ENCODE measurements at places on chromosomes 12 and 14. TPM values are rescaled to one million over a fixed set of nuclear protein-coding genes. Genes with fewer than 3 reads are reported as not detected.

DNA sequence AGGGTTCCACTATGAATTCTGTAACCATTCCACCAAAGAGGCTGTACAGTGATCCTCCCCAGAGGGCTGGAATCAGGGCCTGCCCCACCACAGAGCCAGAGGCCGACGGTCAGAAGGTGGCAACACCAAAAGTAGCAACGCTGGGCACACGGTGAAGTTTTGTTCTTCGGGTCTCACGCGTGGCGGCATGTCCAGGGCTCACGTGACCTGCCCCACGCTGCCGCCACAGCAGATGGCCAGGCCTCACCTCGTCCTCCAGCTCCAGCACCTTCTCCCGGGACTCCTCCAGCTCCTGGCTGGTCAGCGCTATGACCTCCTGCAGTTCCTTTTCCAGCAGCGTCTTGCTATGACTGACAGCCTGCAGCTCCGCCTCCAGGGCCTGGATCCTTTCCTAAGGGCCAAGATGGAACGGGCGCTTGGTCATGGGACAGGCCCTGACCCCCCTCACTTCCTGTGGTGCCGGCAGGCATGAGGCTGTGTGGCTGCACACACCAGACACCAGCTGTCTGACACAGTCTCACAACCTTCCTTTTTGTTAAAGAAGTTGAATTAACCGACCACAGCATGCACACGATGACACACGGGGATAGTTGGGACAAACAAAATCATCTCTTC, 22.4 kb upstream of the ANKLE2 start:
- peaks cover 17% of the 10 kb centered on the region for H3K4me1 ChIP-seq
- no peak for DNase-seq
- H3K27me3 ChIP-seq: no peaks in the 10 kb centered on the region
- peaks cover 11% of the 10 kb centered on the region for H3K36me3 ChIP-seq
- no peak overlapping the region for H3K4me3 ChIP-seq
- no peak overlapping the region for H3K27ac ChIP-seq

DNA sequence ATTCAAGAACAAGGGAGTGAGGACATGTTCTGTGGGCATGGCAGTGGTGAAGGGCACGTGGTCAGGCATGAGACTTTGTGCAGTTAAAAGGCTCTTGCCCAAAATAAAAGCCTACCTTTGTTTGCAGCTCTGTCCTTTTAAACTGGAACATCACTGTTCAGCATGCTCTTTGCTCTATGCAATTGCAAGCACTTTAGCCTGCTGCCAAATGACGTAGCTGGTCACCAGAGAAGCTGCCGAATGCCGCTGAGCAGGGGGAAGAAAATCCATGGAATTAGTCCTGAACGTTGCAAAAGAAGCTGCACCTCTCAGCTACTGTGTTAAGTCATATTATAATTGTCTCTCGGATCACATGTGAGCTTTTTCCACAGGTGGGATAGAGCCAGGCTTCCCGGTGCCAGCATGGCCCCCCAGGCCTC, 176.3 kb upstream of the DIO2 start:
- H3K27ac ChIP-seq: no peak overlapping the region
- H3K4me1 ChIP-seq: no peaks in the 10 kb centered on the region
- no peaks in the 10 kb centered on the region for H3K27me3 ChIP-seq
- no peak overlapping the region for H3K4me3 ChIP-seq

GRCh38 chr12:67969134-67969802, 20.0 kb upstream of the IFNG-AS1 start:
- no peaks in the 10 kb centered on the region for H3K4me1 ChIP-seq
- no peak overlapping the region for H3K27ac ChIP-seq
- peaks cover 6% of the 10 kb centered on the region for H3K36me3 ChIP-seq

DNA sequence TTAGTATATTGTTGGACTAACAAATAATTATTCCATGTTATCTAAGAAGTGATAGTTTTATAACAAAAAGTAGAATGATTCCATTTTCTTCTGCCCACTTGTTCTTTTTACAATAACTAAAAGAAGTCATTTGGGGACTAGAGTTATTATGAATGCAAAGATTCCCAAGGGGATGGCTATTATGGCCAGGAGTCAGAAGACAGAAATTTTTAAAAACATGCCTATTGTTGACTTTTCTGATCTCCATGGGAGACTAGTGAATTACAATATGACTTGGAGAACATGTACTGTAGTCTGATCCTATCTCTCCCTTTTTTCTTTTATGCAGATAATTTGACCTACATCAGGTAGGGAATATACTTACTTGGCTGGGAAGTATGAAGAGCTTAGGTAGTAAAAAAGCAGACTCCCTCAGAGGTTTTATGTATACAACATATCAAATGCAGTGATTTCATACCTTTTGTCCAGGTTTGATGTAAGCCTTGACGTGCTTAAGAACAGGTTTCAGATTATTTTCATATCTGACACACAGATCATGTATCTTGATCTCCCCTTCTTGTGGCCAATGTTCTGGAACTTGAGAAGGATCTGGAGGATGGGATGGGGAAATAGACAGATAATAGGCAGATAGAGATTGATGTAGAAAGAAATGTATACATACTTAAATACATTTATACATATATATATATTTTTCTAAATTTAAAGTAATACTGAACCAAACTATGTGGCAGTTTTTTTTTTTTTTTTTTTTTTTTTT, 41.0 kb upstream of the KCNJ8 start:
- no peaks in the 10 kb centered on the region for H3K4me1 ChIP-seq
- H3K27me3 ChIP-seq: no peaks in the 10 kb centered on the region
- H3K27ac ChIP-seq: no peak overlapping the region
- DNase-seq: no peak
- H3K36me3 ChIP-seq: no peaks in the 10 kb centered on the region

GRCh38 chr12:13022851-13023271, 21.3 kb upstream of the FAM234B start:
- H3K4me1 ChIP-seq: no peaks in the 10 kb centered on the region
- H3K36me3 ChIP-seq: no peaks in the 10 kb centered on the region
- no peak overlapping the region for H3K4me3 ChIP-seq

DNA sequence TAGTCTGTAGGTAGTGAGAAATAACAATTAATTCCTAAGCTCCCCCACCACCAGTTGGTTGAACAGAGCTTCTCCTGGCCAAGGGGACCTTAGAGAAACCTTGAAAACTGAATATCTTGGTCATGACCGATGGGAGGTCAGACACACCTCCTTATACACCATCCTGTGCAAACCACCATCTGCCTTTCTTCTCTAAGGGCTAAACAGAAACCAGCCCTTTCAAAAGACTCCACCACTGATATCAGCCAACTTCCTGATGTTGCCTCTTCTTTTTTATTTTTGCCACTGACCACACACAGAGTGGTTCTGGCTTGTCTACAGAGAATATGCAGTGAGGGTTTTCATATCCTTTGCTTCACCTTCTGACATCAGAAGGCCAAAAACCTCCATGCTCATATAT, 977.7 kb upstream of the SEL1L start:
- DNase-seq: no peak
- no peaks in the 10 kb centered on the region for H3K27me3 ChIP-seq
- no peaks in the 10 kb centered on the region for H3K4me1 ChIP-seq
- no peaks in the 10 kb centered on the region for H3K36me3 ChIP-seq
- H3K27ac ChIP-seq: no peak overlapping the region

GRCh38 chr14:101408077-101408831, 153.0 kb upstream of the DIO3 start:
- no peak overlapping the region for H3K4me3 ChIP-seq
- H3K4me1 ChIP-seq: no peaks in the 10 kb centered on the region
- peaks cover 29% of the 10 kb centered on the region for H3K27me3 ChIP-seq
- H3K27ac ChIP-seq: no peak overlapping the region

DNA sequence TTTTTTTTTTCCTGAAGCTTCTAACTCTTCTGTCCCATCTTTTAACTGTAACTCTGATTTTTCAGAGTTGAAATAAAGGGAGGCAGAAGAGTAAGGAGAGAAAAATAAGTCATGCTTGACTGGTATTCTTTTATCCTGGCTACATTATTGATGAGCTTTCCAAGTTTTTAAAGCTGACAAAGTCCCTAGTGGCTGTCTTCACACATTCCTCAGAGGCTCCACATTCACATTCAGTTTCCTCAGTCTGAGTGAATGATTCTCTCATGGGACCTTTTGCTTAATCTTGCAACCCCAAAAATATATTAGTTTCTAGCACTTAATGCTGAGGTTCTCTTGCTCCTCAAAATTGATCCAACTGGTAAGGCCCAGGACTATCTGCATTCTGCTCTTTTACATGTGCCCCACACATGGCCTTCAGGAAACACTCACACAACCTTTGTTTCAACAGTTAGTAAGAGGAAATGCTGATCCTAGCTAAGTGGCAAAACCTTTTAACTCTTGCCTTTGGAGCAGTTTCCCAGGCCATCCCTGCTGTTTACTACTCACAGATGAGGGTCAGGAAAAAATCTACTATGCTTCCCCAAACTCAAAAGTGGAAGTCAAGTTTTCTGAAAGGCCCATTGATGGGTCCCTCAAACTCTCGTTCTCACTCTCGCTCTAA, 61.7 kb upstream of the SLC6A15 start:
- H3K36me3 ChIP-seq: no peaks in the 10 kb centered on the region
- H3K27ac ChIP-seq: no peak overlapping the region
- no peaks in the 10 kb centered on the region for H3K4me1 ChIP-seq

- no peak for DNase-seq
- no peaks in the 10 kb centered on the region for H3K4me1 ChIP-seq
- no peak overlapping the region for H3K27ac ChIP-seq
- no peak overlapping the region for H3K4me3 ChIP-seq
- H3K27me3 ChIP-seq: peaks cover 35% of the 10 kb centered on the region
Observed at GRCh38 chr14:95039259-95039992, 117.9 kb downstream of the DICER1 start.

GRCh38 chr12:54189198-54189539, 384 bp upstream of the SMUG1 start:
- peaks cover 28% of the 10 kb centered on the region for H3K27me3 ChIP-seq
- H3K4me3 ChIP-seq: peak overlapping the region; percentile 78
- no peak for DNase-seq
- H3K36me3 ChIP-seq: no peaks in the 10 kb centered on the region
- peak overlapping the region; percentile 41 for H3K27ac ChIP-seq

TMEM30B gene
- 0.81 TPM for total RNA-seq

ERP27 gene
- total RNA-seq: 3.2 TPM

DNA sequence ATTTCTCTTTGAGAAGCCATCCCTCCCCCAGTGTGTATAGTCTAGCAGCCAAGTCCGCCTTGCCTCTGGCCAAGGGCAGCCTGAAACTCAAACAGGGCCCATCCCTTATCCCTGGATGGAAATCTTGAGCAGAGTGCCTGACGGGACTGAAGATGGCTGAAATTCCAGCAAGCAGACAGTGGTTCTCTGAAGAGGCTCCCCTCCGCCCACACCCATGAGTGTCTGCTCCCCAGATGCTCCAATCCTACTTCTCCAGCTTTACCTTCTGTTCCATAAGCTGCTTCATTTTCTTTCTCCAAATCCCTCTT, 396.2 kb downstream of the NUAK1 start:
- peaks cover 6% of the 10 kb centered on the region for H3K4me1 ChIP-seq
- H3K36me3 ChIP-seq: no peaks in the 10 kb centered on the region
- no peak overlapping the region for H3K27ac ChIP-seq
- H3K27me3 ChIP-seq: peaks cover 9% of the 10 kb centered on the region
- H3K4me3 ChIP-seq: no peak overlapping the region

DNA sequence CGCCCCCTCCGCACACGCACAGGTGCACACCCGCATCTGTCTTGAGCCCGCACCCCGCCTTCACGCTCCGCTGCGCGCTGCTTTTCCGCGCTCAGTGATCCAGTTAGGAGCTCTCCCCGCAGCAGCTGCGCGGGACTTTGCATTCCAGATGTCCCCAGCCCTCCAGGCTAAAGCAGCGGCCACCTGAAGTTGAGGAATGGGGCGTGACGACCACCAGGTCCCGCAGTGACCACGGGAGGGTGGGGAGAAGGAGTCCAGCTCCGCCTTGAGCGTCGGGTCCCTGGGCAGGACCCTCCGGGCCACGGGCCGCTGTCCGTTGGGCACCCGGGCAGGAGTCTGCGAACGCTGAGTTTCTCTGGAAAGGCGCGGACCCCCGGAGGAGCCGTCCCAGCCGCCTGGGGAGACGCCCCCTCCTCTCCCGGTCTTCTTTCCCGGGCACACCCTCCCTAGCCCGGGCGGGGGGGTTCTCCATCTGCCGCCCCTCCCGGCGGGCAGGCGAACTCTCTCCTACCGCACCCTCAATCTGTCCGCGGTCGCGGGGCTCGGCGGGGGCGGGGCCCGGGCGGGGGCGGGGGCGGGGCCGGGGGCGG, 334 bp upstream of the TMEM132C start:
- H3K36me3 ChIP-seq: no peaks in the 10 kb centered on the region
- H3K4me1 ChIP-seq: no peaks in the 10 kb centered on the region
- H3K4me3 ChIP-seq: no peak overlapping the region

DNA sequence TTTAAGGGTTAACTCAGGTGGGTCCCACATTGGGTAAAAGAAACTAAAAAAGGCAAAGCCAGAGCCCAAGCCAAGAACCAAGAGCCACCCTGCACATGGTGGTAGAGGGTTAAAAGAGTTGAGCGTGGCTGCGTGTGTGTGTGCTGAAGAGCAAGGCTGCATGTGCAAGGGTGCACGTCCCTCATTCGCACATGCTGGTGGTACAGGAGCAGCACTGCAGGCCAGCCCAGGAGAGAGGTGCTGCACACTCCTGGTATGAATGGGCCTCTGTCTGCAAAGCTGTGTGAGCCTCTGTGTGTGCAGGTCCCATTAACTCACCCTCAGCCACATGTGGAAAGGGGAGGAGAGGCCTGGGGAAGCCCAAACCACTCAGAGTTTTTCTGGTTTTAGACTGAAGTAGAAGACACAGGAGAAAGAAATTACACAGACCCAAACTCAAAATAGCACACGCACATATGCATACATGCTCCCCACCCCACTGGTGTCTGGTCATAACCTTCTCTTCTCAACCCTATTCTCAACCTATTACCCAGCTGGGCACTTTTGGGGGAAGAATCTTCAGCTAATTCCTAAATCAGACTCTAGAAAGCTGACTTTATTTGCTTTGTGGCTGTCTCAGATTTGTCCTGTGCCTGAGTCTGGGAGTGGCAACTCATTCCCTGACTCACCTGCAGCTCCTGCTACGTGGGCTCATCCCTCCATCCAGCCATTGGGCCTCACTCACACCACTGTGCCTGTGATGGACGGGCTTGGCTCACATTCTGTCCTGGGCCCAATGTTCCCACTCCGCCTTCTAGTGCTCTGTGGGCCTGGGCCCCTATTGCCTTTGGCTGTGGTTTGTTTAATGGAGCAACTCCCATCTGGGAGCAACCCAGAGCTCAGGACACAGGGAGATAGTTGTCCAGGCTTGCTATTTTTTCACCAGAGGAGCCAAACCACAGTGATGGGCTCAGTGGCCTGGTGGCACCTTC, 30.8 kb upstream of the COL2A1 start:
- no peak for DNase-seq
- no peak overlapping the region for H3K27ac ChIP-seq
- peaks cover 4% of the 10 kb centered on the region for H3K4me1 ChIP-seq

C12orf54 gene
- not detected for total RNA-seq

DNA sequence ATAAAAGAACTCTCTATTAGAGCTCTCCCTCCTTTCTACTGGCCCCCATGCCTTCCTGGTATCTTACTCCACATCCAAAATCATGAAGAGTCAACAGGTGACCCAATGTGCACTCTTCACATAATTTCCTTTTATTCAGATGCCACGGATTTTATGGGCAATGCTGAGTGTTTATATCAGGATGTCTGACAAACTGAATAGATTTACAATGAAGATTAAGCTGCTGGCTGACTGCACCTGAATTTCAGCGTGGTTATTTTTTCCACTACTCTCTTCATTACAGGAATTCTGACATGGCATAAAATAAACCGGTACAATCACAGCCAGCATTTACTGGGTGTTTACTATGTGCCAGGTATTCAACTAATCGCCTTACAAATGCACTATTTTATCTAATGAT, 29.4 kb upstream of the CERS5 start:
- no peak for DNase-seq
- H3K4me1 ChIP-seq: no peaks in the 10 kb centered on the region
- H3K27ac ChIP-seq: no peak overlapping the region
- peaks cover 14% of the 10 kb centered on the region for H3K36me3 ChIP-seq
- no peak overlapping the region for H3K4me3 ChIP-seq
